Karpas-422 (cell line): ENCODE measurements at places on chromosomes 11 and 22.

DNA sequence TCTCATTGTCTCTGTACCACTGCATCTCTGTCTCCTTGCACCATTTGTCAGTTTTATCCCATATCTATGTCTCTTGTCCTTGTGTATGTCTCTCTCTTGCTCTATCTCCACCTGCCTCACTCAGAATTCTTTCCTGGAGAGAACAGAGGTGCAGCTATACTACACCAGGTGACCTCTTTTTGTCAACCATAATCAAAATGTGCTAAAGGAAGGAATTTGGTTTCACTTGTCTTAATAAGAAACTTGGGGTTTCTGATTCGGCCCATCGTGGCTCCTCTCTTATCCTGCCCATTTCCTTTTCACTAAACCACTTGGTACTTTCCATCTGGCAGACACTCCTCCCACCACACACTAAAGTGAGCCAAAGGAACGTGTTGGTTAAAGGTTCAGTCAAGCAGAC is 2.0 kb upstream of the C11orf42 start:
- no peak for DNase-seq

DNA sequence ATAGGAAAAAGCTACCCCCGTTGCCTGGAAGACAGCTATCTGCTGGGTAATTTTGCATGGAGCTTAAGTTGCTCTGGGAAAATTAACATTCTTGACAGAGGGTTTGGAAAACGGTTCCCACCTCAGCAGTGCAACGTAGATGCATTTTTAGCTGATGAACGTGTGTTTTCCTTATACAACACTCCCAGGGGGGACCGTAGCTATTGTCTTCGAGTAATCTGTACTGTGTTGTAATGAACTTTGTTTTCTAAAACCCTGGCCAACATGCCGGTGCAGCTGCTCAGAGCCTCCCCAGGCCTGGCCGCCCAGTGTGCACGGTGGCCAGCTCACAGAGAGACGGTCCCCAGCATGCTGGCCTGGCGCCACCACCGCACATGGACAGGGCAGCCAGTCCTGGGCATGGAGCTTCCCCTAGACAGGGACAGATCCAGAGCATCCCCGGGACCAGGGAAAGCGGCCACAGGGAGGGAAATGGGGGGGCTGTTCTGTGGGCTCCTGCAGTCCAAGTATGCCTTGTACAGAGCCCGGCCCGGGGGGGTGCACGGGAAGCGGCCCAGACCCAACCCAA is 2.2 kb downstream of the TNNT3 start:
- DNase-seq: no peak

- no peak for DNase-seq
Observed at GRCh38 chr11:14055936-14056335, 93.4 kb downstream of the SPON1 start.

GRCh38 chr11:8832571-8833260 is 78.3 kb upstream of the AKIP1 start:
- no peak for DNase-seq

GRCh38 chr11:86558207-86558606 is 114.2 kb downstream of the ME3 start:
- no peak for DNase-seq
